Fibroblast of lung (primary cell): ENCODE measurements at places on chromosomes 7 and 10. TPM values are rescaled to one million over a fixed set of nuclear protein-coding genes. Genes with fewer than 3 reads are reported as not detected.

The BCCIP gene
- total RNA-seq = 31.3 and 32.0 TPM in 2 replicates

The SFTPD gene
- total RNA-seq = not detected in 2 replicates

The CTAGE4 gene
- 0.17 and 1.0 TPM in 2 replicates for total RNA-seq

The CHAT gene
- not detected in 2 replicates for total RNA-seq

The OR13A1 gene
- total RNA-seq = not detected in 2 replicates

The FEZF1 gene
- total RNA-seq = not detected in 2 replicates

The PEX1 gene
- total RNA-seq = 19.3 and 23.0 TPM in 2 replicates

The BEND7 gene
- total RNA-seq = 9.2 and 10.6 TPM in 2 replicates

The VSIR gene
- 24.4 and 44.1 TPM in 2 replicates for total RNA-seq

The TNKS2 gene
- 57.5 and 61.6 TPM in 2 replicates for total RNA-seq

The TMEM270 gene
- not detected in 2 replicates for total RNA-seq

The OR2A42 gene
- total RNA-seq = under 0.01 TPM in 1 of 2 replicates, not detected in the other
